PC-3 (cell line): ENCODE measurements at places on chromosomes 6 and 20. TPM values are rescaled to one million over a fixed set of nuclear protein-coding genes. Genes with fewer than 3 reads are reported as not detected.

- DNase-seq: no peak
These were observed 165.4 kb upstream of the CHD6 start for GRCh38 chr20:41783423-41784208.

DNA sequence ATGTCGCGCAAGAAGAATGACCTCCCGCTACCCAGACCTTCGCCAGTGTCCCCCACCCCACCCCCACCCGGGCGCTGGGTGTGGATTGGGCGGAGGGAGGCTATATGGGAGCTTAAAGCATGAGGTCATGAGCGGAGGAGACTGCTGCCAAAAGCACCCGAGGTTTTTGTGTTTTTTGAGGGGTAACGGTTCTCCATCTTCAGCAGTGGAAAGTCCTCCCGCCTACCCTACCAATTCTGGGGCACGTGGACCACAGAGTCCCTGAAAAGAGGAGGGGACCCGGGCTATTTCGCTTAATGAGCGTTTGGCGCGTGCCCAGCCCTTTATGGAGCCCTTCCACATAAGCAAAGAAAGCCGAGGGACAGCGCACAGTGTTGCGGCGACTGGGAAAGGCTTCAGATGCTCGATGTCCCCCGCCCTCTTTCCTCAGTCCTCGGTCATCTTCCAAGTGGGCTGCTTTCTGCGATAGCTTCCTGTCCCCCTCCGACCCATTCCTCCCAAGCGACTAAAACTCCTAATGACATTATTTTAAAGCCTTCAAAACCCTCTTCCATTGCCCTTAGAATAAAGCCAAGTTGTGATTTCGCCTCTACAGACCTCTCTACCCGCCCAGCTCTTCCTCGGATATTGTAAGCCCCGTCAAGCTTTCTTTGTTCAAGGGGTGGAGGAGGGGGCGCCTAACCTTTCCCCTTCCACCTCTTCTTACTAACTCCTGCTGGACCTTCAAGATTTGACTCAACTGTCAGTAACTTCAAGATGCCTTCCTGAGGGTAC is 2.1 kb upstream of the TRERF1 start:
- DNase-seq: no peak

GRCh38 chr6:158909938-158910337 is 90.1 kb downstream of the RSPH3 start:
- no peak for DNase-seq

DNA sequence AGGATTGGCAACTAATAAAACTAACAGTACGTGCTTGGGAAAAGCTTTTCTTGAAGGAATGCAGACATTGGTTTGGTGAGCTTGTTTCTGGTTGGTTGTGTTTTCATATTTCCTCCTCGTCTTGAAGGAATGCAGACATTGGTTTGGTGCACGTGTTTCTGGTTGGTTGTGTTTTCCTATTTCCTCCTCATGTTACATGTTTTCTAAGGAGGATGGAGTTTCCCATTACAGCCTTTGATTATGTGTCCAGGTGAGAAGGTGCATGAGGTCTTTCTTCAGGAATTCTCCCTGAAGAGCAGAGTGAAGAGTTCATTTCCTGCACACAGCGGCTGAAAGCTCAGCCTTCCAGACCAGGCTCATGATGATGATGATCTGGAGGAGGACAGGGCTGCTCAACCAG is 190.6 kb downstream of the SMOC2 start:
- DNase-seq: no peak

GRCh38 chr20:13493143-13493542 is 145.6 kb downstream of the TASP1 start:
- no peak for DNase-seq

DNA sequence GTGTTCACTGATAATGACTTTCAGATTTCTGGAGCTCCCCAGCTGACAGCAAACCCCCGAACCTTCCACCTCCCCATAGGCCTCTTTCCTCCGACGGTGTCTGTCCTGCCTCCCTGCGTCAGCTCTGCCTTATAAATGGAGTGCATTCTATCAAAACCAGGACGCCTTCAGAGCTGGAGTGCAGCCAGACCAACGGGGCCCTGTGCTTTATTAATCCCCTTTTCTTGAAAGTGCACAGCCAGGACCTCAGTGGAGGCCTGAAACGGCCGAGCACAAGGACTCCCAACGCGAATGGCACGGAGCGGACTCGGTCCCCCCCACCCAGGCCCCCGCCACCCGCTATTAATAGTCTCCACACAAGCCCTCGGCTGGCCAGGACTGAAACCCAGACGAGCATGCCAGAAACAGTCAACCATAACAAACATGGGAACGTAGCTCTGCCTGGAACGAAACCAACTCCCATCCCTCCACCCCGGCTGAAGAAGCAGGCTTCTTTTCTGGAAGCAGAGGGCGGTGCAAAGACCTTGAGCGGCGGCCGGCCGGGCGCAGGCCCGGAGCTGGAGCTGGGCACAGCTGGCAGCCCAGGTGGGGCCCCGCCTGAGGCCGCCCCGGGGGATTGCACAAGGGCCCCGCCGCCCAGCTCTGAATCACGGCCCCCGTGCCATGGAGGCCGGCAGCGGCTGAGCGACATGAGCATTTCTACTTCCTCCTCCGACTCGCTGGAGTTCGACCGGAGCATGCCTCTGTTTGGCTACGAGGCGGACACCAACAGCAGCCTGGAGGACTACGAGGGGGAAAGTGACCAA is 42.3 kb upstream of the NAA20 start:
- DNase-seq: peak; percentile 87

- no peak for DNase-seq
These were observed 45.5 kb downstream of the HMGN3 start for GRCh38 chr6:79188885-79189480.

DNA sequence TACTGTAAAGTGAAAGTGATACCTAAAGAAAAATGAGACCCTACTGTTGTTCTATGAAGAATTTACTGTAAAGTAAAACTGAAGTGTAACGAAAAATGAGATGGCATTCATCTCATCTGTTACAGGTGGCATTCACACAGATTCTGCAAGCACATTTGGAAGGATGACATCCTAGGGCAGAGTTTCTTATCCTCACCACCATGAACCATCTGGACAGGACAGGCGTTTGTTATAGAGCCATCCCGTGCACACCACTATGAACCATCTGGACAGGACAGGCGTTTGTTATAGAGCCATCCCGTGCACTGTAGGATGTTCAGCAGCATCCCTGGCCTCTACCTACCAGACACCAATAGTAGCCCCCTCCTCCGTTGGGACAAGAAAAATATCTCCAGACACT is 294.8 kb downstream of the GMDS start:
- no peak for DNase-seq

GRCh38 chr20:16174311-16174710 is 398.9 kb downstream of the KIF16B start:
- DNase-seq: no peak

DNA sequence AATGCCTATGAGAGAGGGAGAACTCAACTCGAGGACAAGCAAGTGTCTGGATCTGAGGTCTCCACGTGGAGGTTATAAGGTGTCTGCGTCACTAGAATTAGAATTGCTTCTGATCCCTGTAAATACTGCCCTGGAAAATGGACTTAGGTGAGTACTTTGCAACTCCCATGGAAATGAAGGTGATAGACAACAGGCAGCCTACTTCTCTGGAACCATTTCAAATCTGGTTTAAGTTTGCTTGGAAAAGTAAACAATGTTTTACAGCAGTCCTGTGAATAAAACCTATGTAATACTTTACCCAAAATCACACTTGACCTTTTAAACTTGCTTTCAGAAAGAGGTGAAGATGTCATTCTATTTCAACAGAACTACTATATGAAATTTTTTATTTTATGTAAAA is 70.1 kb upstream of the TENT5A start:
- DNase-seq: no peak

GRCh38 chr6:43771210-43771857 is 1.3 kb downstream of the VEGFA start:
- peak; percentile 56 for DNase-seq

DNA sequence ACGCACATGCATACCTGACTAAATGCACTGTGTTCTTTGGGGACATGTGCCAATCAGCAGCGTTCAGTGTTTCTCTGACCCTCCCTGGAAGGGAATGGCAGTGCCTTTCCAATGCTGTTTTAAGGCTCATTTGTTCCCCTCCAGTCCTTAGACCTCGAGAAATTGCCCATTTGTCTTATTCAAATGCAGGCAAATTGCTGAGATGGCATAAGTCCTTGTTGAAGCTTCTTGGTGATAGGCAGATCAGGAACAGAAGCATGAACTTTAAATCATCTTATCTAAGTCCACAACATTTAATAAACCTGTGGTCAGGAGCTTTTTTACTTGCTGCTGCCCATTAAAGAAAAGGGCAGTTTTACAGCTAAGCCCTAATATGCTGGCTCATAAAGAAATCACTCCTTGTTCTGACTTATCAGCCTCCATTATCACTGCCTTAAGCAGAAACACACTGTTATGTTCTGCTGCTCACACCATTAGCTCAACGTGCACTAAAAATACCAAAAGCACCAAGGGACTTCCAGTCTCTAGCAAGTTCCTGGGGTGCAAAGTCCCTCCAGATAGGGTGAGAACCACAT is 112.9 kb upstream of the LRFN2 start:
- no peak for DNase-seq

DNA sequence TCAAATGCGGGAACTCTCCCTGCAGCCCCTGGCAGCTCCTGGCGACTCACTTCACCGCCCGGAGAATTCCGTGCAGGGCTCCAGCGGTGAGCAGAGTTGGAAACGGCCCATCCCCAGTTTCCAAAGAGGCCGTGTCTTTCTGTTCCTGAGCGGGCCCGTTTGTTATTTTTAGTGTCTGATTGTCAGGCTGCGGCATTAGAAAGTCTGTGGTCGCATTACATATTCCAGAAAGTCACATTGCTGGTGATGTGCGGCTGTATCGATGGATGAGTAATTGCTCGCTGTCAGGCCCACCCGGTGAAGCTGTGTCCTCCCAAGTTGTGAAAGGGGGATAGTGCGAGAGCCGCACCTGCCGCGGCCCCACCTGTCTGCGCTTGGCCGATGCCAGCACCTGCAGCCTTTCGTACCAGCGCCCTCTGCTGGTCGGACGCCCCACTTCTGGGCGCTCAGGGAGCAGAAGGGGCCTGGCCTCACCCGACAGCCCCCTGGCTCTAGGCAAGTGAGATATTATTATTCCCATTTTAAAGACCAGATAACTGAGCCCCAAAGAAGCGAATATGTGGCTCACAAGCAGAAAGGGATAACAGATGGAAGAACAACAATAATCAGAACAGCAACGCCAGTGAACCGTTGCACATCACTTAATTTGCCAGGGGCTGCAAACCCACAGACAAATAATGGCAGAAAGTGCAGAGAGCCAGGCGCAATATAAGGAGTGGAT is 244.9 kb downstream of the TSHZ2 start:
- DNase-seq: peak; percentile 81

- peak; percentile 45 for DNase-seq
These were observed 17.5 kb downstream of the ACSS1 start for GRCh38 chr20:25040438-25040831.

GRCh38 chr6:30013291-30013922 is 47.7 kb upstream of the POLR1H start:
- DNase-seq: peak; percentile 34

GRCh38 chr20:1370548-1371110 is 22.2 kb downstream of the FKBP1A start:
- peak; percentile 37 for DNase-seq

GRCh38 chr6:84912472-84913322 is 148.3 kb upstream of the TBX18 start:
- no peak for DNase-seq

DNA sequence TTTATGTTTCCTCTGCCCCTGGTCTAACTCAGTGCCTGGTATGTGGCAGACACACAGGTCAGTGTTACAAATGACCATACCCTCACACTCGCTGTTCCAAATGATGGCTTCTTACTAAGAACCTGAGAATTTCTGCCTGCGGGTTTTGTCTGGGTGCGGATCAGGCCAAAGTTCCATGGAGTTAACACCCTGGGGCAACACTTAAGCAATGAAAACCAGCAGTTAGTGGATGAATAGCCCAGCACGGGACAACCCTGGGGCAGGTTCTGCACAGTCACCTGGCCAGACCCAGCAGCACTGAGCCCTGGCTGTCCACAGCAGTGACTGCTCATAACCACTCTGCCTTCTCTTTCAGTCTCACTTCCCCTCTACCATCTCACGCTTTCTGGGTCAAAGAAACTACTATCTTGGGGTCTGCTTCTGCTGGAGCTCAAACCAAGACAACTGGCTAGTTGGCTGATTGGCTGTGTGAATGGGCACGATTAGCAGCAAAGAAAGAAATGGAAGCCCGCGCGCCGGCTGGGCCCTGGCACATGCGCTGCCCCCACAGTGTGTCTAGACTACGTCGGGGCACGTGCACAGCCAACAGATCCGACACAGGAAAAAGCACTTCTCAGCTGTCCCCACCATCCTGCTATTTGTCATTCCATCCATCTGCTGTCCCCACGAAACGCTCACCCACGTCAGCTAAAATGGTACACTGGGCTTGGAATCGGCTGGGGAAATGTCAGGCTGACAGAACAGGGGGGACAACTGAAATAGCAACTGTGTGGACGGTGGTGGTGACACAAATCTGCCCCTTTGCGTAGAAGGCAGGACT is 36.6 kb downstream of the MGME1 start:
- DNase-seq: no peak

- peak; percentile 65 for DNase-seq
These were observed at the start of gene ABRACL for GRCh38 chr6:139028658-139029469. TSS of gene ABRACL (plus strand) at chr6:139028745. CDS start at chr6:139034161, 5,416 bp downstream.

GRCh38 chr6:3269281-3269975 is 10.7 kb downstream of the PSMG4 start:
- DNase-seq: no peak

- DNase-seq: no peak
These were observed 14.1 kb upstream of the DEFB116 start for GRCh38 chr20:31322504-31322903.

DNA sequence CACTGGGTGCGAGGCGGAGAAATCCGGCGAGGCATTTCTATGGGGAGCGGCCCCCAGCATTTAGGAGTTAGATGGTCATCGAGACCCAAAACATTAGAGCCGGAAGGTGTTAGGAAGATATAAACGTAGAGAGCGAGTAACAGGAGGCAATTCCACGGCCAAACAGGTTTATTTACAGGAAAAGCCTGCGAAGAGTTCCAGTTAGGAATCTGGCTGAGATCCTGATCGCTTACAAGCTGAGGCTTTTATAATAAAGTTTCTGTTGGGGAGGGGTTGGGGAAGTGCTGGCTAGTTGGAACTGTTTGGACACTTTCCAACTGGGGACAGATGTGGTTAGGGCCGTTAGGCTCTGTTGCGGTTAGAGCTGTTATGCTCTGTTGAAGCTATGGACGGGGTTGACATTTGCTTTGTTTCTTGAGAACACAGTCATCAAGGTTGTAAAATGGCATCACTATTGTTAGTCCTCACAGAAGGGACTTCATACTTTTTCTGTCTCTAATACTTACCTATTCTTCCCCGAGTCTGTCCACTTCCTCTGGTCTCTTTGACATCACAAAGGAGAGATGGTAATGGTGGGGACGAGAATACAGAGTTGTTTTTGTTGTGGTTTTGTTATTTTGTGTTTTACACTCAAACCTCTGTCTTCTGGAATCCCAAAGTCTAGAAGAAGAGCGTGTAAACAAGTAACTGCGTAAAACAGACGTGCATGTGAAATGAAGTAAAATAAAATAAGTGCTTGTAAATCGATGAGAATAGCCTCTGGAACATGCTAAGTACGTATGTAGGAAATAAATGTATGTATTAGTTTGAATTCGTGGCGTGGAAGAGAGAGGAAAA is 554 bp upstream of the ZSCAN31 start:
- peak; percentile 72 for DNase-seq

- no peak for DNase-seq
These were observed 1.5 kb downstream of the ZHX3 start for GRCh38 chr20:41316051-41316450.

Gene OR10C1
- total RNA-seq: not detected in 2 replicates

Gene BPIFA1
- total RNA-seq: not detected in 2 replicates

Gene GNAS
- total RNA-seq: 694 and 822 TPM in 2 replicates

Gene CNR1
- not detected in 2 replicates for total RNA-seq

Gene PSORS1C1
- 2.0 and 5.5 TPM in 2 replicates for total RNA-seq

Gene ACTL10
- 1.6 and 2.8 TPM in 2 replicates for total RNA-seq

Gene SMLR1
- total RNA-seq: not detected in 2 replicates

Gene DZANK1
- 2.6 and 3.2 TPM in 2 replicates for total RNA-seq

Gene OXT
- total RNA-seq: not detected in 2 replicates
